ENCODE measurements at places on chromosomes 5 and 9.
A peak's percentile ranks its signal among the peaks of the same experiment; 100 is the strongest.

DNA sequence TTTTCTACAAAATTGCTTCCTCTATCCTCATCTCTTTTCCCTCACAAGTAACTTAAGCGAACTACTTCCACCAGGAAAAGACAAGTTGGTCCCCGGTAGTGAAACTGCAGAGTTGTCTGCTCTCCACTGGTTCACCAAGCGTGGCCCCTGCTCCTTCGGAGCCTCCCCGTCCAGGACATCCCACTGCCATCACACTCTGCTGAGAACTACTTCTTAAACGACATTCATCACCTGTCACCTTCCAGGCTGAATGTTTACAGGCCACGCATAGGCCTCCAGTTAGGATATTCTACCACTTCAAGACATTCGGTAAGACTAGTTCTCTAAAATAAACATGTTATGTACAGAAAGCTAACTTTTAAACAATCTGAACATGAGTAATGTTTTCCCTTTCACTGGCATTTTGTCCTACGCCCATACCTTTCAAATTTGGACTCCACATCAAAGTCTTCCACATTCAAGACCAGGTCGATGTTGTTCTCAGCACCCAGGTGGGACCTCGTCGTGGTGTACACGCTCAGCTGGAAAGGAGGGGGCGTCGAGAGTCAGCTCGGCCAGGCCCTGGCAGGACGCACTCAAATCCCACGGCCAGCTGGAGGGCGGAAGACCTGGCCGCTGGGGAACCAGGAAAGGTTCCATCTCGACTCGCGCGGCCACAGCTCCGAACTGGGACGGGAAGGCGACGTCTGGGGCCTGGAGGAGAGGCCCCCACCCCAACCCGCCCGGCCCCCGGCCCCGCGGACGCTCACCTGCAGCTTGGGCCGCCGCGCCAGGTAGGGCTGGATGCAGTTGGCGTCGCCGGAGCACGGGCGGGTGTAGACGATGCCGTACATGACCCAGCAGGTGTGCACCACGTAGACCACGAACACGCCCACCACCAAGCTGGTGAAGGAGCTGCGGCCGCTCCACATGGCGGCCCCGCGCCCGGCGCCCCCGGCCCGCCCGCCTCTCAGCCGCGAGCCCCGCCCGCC is 683 bp downstream of the CLPTM1L start:
- DNase-seq, result no peak

DNA sequence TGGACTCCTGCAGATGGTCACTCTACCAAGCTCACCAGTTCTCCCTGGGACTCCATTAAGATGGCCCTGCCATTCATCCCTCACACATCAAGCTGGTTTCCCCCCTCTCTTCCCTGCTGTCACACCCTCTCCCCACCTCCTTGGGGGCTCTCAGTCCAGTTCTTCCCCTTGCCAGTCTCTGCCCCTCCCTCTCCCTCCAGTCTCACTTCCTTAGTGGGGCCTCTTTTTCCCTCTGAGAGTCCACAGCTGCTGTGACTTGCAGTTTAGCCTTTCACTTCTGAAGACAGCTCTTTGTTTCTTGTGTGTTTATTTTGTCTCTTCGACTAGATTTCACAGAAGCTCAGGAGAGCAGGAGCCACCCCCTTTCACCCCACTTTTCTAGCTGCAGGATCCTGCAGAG is 10.5 kb downstream of the DOCK2 start:
- no peak for DNase-seq

DNA sequence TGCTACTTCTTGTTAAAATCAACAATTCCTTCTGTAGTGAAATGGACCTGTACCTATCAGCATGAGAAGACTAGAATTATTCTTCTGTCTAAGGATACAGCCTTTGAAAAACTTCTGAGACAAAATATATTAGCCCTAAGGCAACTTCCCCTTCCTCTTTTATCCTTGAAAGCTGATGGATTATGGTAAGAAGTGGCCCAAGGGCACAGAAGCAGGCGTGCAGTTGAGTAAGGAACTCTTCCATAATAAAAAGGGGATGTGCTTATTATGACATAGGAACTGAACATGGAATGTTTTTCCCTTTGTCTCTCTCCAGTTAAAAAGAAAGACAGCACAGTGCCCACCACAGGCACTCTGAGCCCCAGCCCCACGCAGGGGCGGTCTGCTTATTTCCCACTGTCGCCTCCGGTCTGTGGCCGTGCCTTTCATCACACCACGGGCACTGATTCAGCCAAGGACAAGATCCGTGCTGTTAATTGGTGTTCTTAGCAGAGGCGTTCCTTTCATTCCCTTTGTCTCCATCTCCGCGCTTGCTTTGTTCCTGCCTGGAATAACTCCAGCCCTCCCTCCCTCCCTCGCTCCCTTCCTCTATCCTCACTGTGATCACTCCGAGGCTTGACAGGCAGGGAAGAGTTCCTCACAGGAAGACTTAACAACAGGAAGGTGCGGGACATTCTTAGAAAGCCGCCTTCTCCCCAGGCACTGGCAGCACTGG is 135.9 kb upstream of the OTULINL start:
- DNase-seq, result no peak

GRCh38 chr9:18692268-18692667 is 218.3 kb downstream of the ADAMTSL1 start:
- DNase-seq, result no peak

GRCh38 chr5:33346534-33346933 is 94.2 kb upstream of the TARS1 start:
- DNase-seq, result no peak

DNA sequence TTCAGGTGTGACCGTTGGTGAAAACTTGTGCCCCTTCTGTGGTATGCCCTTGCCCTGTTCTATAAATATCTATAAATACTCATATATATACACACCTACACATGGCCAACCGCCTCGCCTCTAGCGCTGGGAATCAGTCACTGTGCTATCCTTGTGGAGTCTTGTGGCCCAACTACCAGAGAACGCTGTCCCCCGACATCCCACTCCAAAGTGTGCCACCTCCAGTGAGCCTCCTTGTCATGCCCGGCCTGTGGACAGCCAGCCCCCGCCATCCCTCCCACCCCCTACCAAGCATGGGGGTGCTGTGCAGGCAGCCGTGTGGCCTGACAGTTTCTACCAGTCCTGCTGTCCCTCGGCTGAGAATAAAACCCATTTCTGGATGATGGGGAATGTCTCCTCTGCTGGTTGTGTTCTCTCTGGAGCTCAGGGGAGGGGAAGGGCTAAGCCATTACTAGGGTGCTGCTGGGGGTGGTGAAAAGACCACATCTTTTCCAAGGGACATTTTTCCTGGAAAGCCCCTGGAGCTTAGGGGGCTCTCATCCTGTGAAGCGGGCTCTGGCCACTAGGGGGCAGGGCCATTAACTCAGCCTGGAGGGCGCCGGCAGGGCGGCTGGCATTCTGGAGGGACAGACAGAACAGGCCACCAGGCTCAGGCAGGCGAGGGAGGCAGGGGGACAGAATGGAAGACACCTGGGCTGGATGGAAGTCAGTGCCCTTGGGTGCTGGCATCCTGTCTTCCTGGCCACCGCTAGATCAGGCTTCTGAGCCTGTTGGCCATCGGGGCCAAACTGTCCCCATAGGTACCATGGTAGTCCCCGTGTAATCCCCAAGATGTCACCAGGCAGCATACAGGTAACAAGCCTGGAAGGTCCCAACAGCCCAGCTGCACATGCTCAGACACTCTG is 20.7 kb downstream of the GOLGA2 start:
- DNase-seq, result peak; percentile 21

DNA sequence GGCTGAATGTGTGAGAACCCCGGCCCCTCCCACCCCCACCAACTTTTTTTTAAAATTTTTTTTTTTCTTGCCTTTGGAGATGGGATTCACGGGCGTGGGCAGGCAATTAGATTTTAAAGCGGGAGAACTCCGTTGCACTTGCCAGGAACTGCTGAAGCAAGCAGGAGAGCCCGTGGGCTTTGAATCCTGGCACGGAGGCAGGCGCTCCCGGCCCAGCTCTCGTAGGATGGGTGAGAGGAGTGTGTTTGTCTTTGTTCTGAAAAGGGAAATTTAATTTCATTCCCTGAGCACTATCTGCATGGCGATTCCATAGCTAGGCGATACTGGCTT is 54.3 kb upstream of the BOD1 start:
- DNase-seq, result no peak

- DNase-seq, result no peak
Measured at GRCh38 chr9:36840898-36841536, 193.1 kb downstream of the PAX5 start.

GRCh38 chr5:145484158-145484557 is 351.0 kb downstream of the PRELID2 start:
- DNase-seq, result no peak

- DNase-seq, result no peak
Measured at GRCh38 chr5:161051920-161052500, 200.0 kb upstream of the ATP10B start.

DNA sequence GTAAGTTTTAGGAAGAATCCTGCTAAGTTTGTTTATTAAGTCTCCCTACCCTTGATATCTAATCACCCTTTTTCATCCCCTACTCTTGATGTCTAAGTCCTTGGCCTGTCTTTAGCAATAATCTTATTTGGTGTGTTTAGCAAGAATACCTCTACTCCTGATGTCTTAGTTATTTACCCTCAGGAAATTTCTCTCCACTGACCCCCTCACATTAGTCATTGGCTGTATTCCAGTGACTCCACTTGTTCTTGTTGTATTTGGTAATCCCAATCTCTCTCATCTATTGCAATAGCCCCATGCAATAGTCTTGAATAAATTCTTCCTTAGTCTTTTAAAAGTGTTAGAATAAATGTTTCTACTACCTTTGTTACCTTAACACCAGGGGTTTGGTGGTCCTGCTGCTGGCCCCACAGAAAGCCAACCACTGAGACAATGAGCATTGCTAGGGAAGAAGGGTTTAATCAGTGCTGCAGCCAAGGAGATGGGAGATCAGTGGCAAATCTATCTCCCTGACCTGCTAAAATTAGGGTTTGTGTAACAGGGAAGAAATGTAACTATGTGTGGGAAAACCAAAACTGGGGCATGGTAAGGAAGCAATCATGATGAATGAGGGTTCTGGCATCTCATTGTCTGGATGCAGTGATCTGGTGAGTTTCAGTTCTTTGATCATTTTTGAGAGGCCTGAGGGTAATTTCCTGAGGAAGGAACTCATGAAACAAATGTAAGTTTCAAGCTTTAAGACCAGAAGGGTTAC is 236.4 kb upstream of the DAB2 start:
- DNase-seq, result no peak

DNA sequence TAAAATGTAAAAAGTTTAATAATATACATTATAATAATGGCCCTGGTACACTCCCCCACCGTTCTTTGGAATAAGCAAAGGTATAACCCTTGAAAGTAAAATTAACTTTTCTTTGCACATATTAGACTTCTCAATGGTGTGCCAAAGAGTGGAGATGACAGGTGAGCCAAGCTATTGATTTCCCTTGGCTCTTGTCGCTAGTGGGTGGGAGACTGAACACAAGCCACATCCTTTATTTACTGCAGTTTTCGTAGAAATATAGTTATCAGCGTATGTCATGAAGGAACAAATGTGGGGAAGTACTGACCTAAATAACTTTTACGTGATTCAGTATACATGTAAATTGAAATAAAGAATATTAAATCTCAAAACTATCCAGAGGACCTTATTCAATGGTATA is 549.3 kb downstream of the RAB3C start:
- peak; percentile 61 for DNase-seq

DNA sequence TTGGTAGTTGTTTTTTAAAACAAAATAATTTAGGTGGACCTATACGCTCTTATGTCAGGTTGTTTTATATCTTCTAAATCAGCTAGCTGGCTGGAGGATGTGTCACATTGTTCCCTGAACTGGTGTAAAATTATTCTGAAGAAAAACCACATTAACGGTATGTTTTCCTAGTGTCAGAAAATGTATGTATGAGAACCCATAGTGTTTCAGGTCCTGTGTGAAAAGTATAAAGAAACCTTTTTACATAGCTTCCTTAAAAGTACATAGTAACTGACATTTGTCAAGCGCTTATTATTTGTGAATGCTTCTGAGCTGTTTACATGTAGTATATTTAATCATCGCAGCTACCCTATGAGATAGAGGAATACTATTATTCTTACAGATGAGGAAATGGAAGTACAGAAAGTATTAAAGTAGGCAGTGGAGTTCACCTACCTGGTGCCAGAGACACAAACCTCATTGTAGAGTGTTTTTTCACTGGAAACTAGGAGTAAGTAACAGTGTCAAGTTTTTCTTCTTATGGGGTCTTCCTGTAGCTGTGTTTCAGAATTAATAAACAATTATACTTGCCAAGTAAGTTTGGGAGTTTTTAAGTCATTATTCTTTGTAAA is 10.4 kb upstream of the FAM120AOS start:
- no peak for DNase-seq

- DNase-seq, result no peak
Measured at GRCh38 chr5:66322786-66323528, 178.9 kb downstream of the SREK1 start.

DNA sequence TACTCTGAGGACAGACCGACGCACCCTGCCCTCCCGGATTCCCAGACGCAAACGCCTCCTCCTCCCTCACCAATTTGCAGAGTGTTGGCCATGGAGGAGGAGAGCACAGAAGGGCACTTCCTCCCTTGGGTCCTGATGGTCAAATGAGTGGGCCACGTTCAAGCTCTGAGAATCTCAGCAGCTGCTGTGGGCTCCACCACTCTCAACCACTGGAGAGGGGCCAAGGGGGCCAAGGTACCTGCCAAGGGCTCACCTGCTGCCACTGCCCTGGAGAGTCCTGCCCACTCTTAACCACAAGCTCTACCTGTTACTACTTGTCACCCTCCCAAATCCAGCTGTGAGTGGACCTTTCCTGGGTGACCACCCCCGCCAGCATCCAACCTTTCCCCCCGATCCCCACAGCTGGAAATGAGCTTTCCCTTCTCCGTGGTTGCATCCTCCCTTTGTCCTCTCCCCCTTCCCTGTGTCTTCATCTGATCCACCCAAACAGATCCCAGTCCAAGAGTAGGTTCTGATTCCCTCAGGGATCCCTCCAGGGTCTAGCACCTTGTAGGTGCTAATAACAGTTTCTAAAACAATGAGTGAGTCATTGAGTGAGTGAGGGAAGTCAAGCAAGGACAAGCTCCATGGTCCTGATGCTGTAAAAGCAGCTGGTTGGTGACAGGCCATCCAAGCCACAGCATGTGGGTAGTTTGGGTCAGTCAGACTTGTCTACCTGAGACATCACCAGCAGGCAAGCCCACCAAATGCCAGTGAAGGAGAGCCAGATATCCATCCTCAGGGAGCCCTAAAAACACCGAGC is 69.7 kb downstream of the FAM114A2 start:
- DNase-seq, result no peak

DNA sequence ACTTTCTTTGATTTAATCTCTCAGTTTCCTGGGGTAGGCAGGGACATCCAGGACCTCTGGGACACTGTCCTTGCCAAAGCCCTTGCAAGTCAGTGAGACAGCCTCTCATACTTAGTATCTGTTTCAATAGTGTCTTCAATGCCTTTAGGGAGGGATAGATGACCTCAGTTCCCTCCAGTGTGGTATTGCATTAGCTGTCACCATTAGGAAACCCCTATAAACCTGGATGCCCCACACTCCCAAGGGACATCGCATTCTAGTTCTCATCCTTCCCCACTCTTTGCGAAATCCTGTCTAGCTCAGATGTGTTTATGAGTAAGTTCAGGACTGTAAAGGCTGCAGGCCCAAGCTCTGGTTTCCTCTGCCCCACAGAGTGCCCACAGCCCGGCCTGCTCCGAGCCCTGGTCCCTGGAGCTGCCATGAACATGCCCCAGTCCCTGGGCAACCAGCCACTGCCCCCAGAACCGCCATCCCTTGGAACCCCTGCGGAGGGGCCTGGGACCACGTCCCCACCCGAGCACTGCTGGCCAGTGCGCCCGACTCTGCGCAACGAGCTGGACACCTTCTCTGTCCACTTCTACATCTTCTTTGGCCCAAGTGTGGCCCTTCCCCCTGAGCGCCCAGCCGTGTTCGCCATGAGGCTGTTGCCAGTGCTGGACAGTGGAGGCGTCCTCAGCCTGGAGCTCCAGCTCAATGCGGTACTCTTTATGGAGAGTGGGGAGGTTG is 13.2 kb downstream of the TMEM8B start:
- DNase-seq, result no peak

All from central memory CD4-positive, alpha-beta T cell (primary cell).